ENCODE measurements at places on chromosomes 6 and 20.

- no peak for DNase-seq
These were observed 97.8 kb downstream of the NOL4L start for GRCh38 chr20:32487381-32487780.

DNA sequence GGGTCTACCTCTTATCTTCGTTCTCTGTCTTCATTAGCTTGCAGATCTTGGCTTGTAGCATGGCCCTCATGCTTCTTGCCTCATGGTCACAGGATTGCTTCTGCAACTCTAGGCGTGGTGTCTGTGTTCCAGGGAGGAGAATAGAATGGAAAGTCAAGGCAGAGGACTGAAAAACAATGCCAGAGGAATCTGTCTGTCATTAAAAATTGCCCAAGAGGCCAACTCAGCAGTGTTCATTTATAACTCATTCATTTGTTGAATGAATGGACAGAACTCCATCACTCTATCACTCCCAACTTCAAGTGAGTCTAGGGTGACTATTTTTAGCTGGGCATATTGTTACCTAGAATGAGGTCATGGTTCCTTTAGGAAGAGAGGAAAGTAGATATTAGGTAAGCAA, 179.6 kb downstream of the UST start:
- DNase-seq = no peak

GRCh38 chr20:41534842-41535241, 83.3 kb downstream of the CHD6 start:
- no peak for DNase-seq

- DNase-seq = no peak
These were observed 700.7 kb downstream of the PRKN start for GRCh38 chr6:162026843-162027242.

- no peak for DNase-seq
These were observed 39.9 kb downstream of the SLC52A3 start for GRCh38 chr20:728256-728944.

GRCh38 chr6:37033819-37034795, 28.7 kb downstream of the FGD2 start:
- no peak for DNase-seq

GRCh38 chr6:139126255-139126654, 8.6 kb upstream of the HECA start:
- DNase-seq = no peak

- no peak for DNase-seq
These were observed 120.8 kb downstream of the AGPAT4 start for GRCh38 chr6:161152907-161153662.

DNA sequence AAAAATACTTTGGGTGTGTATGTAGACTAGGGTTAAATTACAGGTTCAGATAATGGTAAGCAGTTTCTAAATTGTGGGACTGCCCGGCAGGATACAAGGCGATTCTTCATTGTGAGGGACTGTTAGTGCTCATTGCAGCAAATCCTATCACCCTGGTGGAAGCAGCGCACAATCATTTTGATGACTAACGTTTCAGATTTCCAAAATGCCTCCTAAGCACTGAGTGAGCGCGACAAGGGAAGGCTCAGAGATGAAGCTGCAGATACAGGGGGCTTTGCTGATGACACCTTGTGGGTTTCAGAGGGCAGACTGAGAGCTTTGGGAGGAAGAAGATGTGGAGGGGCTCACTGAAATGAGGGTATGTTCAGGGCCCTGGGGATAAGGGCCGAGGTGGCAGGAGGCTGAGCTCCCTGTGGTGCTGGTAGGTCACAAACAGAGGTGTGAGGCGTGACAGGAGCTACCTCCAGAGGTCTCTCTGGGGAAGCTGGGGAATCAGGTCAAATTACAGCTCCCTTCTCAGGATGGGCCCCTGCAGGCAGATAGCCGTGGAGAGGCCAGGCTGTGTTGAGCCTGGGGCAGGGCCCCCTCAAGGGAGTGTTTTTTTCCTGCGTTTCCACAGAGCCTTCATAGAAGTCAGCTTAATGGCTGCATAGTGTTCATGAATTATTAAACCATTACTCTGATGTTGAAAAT, 84.5 kb upstream of the FYN start:
- no peak for DNase-seq

DNA sequence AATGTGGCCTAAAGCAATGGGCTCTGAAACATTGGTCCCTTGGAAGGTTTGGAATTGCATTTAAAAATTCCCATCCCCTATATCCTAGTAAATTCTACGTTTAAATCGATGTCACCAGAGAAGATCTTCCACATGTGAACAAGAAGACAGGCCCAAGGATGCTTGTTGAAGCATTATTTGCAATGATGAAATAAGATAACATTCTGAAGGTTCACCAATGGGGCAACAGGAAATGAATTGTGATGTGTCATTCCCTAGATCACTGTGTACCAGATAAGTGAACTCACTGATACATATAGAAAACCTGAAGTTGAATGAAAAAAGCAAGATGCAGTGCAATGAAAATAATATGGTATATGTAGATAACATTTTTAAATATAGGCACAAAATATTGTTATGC, 464.3 kb upstream of the BTBD3 start:
- DNase-seq = no peak

- DNase-seq = no peak
These were observed 341.4 kb downstream of the BMP2 start for GRCh38 chr20:7108929-7109328.

GRCh38 chr6:165820407-165820806, 157.4 kb upstream of the PDE10A start:
- no peak for DNase-seq

DNA sequence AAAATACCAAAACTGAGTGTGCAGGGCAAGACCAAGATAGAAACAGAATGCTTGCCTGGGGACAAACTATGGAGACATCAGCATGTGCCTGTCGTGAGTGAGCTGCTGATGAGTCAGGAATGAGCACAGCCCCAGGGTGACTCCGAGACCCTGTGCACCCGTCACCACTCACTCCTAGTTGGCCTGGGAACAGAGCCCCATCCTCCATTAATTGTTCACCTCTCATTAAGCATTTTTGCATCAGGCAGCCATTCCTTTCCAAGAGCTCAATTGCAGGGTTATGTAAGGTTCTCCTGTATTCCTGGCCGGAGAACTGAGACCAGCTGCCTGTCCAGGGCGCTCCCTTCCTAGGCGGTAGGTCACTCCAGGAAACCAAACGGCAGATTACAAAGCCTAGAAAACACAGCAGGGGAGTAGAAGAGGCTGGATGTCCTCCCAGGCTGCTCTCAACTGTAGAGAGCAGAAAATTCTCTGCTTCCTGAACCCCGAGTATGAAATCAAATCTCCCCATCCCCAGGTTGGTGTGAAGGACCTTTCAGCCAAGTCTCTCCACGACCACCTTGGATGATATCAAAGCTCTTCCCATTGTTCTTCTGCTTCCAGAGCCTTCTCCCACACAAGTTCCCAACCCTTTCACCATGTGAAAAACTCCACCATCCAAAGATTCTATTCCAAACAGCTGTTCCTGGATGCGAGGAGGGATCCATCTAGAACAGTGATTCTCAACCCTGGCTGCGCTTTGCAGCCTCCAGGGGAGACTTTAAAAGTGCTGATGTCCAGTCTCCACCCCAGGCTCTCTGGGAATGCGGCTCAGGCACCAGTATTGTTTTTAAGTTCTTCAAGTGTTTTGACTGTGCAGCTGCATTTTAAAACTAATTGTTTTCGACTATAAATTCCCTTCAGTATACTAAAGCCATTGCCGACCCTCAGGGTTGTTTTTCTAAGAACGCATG, 532.6 kb upstream of the JARID2 start:
- no peak for DNase-seq

- no peak for DNase-seq
These were observed 317.9 kb upstream of the HTR1E start for GRCh38 chr6:86619428-86619827.

- DNase-seq = no peak
These were observed 221.8 kb upstream of the FAM83B start for GRCh38 chr6:54624779-54625178.

- DNase-seq = no peak
These were observed 164.3 kb upstream of the PREP start for GRCh38 chr6:105567140-105567539.

- DNase-seq = no peak
These were observed 411.2 kb upstream of the SPTLC3 start for GRCh38 chr20:12597551-12597950.

DNA sequence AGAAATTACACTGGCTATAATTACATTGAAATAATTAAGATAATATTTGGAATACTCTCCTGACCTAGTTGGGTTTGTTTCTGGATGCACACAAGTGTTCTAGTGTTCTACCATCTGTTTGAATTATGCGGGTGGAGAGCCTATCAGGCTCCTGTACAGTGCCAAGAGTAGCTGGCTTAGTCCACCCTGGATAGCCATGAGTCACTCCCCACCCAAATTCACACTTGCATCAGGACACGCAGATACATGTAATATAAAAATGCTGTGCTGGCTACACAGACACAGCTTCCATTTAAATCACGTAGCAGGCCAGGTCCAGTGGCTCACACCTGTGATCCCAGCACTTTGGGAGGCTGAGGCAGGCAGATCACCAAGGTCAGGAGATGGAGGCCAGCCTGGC, 686.2 kb upstream of the SLC35B3 start:
- DNase-seq = no peak

DNA sequence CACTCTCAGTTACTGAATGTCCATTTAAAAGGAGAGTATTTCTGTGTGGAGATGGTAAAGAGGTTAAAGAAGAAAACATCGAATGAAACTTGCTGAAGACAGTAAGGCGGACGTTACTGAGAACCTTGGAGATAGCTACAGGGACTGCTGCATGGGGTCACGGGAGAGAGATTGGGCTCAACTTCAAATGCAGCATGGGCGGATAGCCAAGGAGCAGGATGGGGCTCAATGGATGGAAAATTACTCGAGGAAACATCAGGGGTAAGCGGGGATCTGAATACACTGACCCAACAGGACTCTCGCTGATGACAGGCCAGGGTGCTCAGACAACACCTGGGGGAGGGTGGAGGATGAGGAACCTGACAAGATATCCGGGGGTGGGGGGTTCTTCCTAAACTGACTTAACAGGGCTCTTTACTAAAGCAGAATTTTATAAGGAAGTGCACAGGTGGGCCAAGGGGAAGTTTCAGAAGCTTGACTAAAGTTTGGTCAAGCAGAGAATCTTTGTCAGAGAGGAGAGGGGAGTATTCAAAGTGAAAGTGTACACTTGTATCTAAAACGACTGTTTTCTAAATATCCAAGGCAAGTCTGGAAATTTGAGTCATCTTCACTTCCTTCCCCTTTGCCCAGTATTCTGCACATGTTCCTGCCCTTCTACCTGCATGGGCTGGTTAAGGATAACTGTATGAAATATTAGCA, 22.8 kb downstream of the ECT2L start:
- no peak for DNase-seq

DNA sequence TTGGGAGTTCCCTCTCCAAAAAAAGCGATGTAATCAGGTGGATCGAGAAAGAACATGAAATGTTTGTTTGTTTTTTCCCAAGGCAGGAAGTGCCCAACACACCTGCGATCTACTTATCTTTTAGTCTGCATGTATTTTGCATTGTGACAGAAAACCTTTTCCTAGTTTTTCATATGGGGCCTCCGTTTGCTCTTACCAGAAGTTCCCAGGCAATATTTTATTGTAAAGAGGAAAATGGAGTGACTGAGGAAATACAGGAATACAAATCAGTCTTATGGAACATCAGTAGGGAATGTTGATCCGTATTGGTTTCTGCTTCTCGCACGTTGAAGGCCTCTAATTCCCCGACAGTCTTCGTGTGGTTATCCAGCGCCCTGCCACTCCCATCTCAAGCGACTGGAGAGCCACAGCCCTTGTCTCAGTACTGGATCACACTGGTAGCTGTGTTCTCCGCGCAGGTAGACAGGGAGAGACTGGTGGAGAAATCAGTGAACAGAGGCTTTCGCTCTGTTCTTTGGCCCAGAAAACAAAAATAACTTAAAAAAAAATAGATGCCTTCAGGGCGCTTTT, 107.4 kb downstream of the TRIM27 start:
- DNase-seq = no peak

GRCh38 chr6:87830907-87831306, 128.9 kb upstream of the AKIRIN2 start:
- DNase-seq = no peak
